ENCODE measurements at places on chromosomes 6 and 20.

GRCh38 chr6:100592929-100593328 lies 128.2 kb upstream of the SIM1 start:
- no peak for DNase-seq

DNA sequence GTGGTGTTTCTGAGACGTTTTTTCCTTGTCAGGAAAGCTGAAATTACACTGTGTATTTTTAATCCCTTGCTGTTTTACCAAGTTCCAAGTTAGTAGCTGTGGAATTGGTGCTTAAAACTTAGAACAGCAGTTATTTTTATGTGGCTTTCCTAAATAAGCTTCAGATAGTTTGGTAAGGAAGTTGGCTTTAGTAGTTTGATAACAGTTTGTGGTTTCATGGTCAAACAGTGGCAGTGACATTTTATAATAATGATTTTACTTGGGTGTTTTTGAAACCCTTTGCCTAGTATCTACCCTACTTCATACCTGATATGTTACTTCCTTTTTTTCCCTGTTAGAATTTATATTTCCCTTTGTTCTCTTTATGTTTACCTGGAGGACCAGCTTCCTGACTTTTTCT lies 164.9 kb downstream of the JARID2 start:
- no peak for DNase-seq

GRCh38 chr6:113015249-113015648 lies 668.1 kb downstream of the RFPL4B start:
- DNase-seq: no peak

DNA sequence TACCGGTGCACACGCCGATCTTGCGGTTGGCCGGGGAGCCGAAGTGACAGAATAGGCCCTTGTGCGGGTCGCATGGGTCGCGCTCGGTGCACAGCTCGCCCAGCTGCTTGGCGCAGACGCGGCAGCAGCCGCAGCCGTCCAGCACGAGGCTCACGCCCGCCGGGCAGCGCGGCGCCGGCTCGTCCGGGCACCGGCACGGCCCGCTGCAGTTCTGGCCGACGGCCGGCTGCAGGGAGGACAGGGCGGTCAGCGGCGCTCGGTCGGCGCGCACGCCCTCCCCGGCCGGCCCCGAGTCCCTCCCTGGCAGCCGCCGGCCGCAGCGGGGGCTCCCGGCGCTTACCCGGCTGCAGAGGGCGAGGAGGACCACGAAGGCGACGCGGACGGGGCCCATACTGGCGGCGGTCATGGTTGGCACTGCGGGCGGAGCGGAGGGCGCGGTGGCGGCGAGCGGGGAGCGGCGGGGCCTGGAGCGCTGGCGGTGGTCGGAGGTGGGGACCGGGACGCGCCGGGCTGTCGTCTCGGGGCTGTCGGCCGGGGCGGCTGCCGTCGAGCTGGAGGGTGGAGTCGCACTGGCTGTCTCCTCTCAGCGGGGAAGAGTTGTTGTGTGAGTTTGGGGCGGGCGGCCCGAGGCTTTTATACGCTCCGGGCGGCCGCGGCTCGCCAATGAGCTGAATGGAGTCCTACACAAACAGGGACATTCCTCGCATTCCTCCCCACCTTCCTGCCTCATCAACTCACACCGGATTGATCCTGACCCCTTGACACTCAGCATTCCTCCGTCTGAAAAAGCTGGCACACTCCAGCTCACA lies at the start of gene CCN2:
Gene CCN2, minus strand, starts transcription at position 606 of the 809 bp plus-strand sequence. Its CDS starts 200 bp downstream, at position 406.
- no peak for DNase-seq

GRCh38 chr6:44920952-44921491 lies 407.1 kb upstream of the RUNX2 start:
- DNase-seq: no peak

DNA sequence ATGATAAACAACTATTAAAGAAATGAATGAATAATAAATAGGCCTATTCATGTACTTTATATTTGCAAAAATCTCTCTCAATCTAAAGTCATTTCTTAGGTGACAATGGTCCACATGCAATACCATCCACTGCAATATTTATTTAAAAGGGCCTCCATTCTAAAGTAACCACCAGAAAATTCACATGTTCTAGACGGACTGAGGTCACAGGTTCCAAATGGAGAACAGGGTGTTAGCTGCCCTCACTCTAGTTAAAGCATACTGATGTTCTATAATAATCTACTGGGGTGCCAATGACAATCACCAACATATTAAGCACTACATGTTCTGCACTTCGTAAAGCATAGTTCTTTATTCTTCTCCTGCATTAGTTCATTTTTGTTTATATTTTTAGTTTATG lies 1.2 kb downstream of the HBS1L start:
- no peak for DNase-seq

- DNase-seq: no peak
These were observed 226.3 kb upstream of the DTNBP1 start for GRCh38 chr6:15888798-15889772.

- DNase-seq: no peak
These were observed 21.6 kb downstream of the JAG1 start for GRCh38 chr20:10652185-10652584.

DNA sequence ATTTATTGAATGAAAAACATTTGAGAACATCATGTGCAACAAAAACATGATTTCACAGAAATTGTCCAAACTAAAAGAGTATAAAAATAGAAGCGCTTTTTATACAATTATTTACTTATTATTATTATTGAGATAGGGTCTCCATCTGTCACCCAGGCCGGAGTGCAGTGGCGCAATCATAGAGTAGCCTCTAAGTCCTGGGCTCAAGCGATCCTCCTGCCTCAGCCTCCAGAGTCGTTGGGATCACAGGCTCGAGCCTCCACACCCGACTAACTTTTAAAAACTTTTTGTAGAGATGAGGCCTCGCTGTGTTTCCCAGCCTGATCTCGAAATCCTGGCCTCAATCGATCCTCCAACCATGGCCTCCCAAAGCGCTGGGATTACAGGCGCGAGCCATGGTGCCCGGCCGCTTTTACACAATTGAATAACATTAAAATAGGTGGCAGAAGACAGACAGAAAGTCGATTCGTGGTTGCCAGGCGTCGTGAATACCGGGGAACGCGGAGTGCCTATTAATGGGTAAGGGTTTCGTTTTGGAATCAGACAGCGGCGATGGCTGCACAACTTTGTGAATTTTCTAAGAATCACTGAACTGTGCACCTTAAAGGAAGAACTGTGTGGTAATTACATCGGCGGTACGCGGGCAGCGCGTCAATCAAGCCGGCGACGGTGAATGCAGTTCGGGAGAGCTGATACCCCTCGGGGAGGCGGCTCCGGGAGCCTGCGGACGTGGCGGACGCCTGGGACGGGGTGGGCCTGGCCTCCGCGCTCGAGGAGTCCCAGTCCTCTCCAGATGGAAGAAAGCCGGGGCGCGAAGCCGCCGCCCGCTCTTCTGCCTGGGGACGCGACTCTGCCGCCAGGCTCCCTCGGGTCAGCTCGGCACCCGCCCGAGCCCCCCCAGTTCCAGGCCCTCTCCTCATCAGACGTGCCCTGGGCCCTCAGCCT lies 807 bp downstream of the TBC1D20 start:
- peak; percentile 34 for DNase-seq

DNA sequence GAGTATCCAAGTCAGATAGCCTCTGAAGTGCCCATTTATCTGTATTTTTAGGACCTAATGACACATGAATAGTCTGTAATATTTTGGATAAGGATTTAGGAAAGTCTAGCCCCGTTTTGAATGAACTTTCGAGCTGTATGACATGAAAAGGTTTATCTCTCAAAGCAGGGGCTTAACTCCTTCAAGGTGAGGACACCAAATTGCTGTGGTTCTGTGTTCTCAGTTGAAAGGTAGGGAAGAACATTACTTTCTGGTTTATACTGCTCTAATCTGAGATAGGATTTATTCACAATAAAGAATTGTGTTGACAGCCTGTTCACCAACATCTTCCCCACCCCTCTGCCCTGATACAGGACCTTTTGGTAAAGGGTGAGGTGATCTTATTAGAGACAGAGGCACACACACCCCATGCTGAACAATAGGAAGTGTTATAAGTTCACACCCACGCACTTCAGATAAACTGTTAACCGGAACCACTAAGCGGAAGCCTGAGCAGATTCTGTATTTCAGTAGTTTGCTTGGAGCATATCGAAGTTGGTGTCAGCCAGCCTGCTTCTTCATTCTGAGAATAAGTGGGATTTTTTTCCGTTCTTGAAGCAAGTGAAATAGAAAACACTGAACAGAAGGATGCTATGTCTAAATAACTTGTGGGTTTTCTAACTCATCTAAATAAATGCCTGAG lies 223.3 kb downstream of the TMEM242 start:
- DNase-seq: no peak

GRCh38 chr6:132070356-132070755 lies 119.2 kb upstream of the CCN2 start:
- DNase-seq: no peak

- no peak for DNase-seq
These were observed 72.0 kb downstream of the LIN28B start for GRCh38 chr6:105028898-105029297.
